ENCODE measurements at places on chromosomes 3 and 15. TPM values are rescaled to one million over a fixed set of nuclear protein-coding genes. Genes with fewer than 3 reads are reported as not detected.

GRCh38 chr15:96366526-96366877 lies 36.0 kb downstream of the NR2F2 start:
- DNase-seq: no peak

DNA sequence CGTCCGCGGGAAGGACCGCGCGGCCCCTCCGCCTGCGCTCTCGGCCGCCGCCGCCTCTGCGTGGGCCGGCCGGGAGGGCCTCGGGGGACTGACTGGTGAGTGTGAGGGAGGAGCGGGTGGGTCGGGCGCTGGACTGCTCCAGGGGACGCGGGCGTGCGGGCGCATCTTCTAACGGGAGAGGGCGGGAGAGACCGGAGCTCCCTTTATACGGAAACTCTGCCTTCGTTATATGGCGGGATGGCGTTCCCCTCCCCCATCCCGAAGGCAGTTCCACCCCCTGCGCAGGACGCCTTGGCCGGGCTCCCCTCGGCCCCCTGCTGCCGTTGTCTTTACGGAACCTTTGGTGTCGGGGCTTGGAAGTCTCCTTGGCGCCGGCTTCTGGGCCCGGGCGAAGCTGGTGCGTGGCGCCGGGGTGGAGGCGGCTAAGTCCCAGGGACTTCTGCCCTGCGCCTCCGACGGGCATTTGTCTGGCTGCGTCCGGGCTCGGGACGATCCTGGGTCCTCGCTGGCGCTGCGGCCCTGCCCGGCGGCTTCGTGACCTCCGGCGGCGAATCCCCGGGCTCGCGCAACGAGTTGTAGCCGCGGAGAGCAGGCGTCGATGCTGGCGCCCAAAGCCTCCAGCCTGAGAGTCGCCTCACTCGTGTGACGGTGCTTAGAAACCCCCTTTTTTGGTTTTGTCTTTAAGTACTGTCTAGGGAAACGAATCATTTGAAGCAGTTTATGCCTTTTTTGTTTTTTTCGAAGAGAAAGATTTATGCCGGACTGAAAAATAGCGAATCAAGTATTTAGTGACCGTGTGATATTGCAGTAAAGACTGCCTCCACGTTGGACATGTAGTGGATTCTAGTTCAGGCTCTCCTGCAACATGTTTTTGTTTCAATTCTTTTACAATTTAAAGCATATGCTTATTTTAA lies 623 bp downstream of the ZNF639 start:
- peak; percentile 80 for DNase-seq

GRCh38 chr3:187590861-187591576 lies 79.2 kb downstream of the SST start:
- no peak for DNase-seq

- DNase-seq: no peak
These were observed 72.9 kb downstream of the EPHA3 start for GRCh38 chr3:89180334-89180733.

The EXD1 gene
- total RNA-seq: not detected

The DUOXA2 gene
- total RNA-seq: not detected
